PC-9 (cell line): ENCODE measurements at places on chromosomes 4 and X. TPM values are rescaled to one million over a fixed set of nuclear protein-coding genes. Genes with fewer than 3 reads are reported as not detected.

Gene PAK3
- not detected in 2 replicates for total RNA-seq

Gene TMEM31
- not detected in 2 replicates for total RNA-seq

Gene CWH43
- not detected in 2 replicates for total RNA-seq

Gene SORBS2
- 15.7 and 16.4 TPM in 2 replicates for total RNA-seq

Gene DAPP1
- total RNA-seq: 7.9 and 9.6 TPM in 2 replicates

Gene SHROOM2
- 0.05 and 0.17 TPM in 2 replicates for total RNA-seq

Gene VEGFC
- 8.7 and 8.8 TPM in 2 replicates for total RNA-seq

Gene TMPRSS11B
- total RNA-seq: not detected in 2 replicates

Gene POU3F4
- not detected in 2 replicates for total RNA-seq

Gene MAGEA9B
- total RNA-seq: not detected in 2 replicates

Gene RHOH
- total RNA-seq: not detected in 2 replicates

Gene PNMA6A
- total RNA-seq: not detected in 2 replicates

Gene FABP2
- not detected in 2 replicates for total RNA-seq

Gene PRDM8
- total RNA-seq: 0.26 and 0.88 TPM in 2 replicates

Gene WDR17
- 2.2 and 2.3 TPM in 2 replicates for total RNA-seq

Gene PGAM4
- total RNA-seq: not detected in 2 replicates

Gene NALF2
- not detected in 2 replicates for total RNA-seq

Gene KDR
- 0.09 and 0.20 TPM in 2 replicates for total RNA-seq
